ENCODE measurements at places on chromosomes 11 and 22. TPM values are rescaled to one million over a fixed set of nuclear protein-coding genes. Genes with fewer than 3 reads are reported as not detected.

OOSP2 gene
- total RNA-seq = not detected

GRCh38 chr11:59705294-59705693 lies 8.4 kb downstream of the OR10V1 start:
- H3K4me3 ChIP-seq = no peak overlapping the region
- H3K36me3 ChIP-seq = no peaks in the 10 kb centered on the region
- H3K4me1 ChIP-seq = no peaks in the 10 kb centered on the region
- H3K27me3 ChIP-seq = no peaks in the 10 kb centered on the region

GRCh38 chr11:126725043-126725442 lies 275.5 kb downstream of the KIRREL3 start:
- no peaks in the 10 kb centered on the region for H3K36me3 ChIP-seq
- H3K27me3 ChIP-seq = peaks cover 3% of the 10 kb centered on the region
- DNase-seq = no peak
- no peak overlapping the region for H3K27ac ChIP-seq
- peaks cover 14% of the 10 kb centered on the region for H3K4me1 ChIP-seq

NXPE2 gene
- total RNA-seq = 0.18 TPM

PDE2A gene
- 10.7 TPM for total RNA-seq

MS4A4A gene
- 10.3 TPM for total RNA-seq

SCGB1C1 gene
- total RNA-seq = not detected

- H3K4me3 ChIP-seq = no peak overlapping the region
- H3K27me3 ChIP-seq = no peaks in the 10 kb centered on the region
- peak; percentile 40 for DNase-seq
- peaks cover 2% of the 10 kb centered on the region for H3K36me3 ChIP-seq
Measured at GRCh38 chr11:125262194-125262829, 97.8 kb downstream of the PKNOX2 start.

GRCh38 chr22:47891609-47892008 lies 1129.2 kb downstream of the TBC1D22A start:
- no peaks in the 10 kb centered on the region for H3K4me1 ChIP-seq
- no peak overlapping the region for H3K27ac ChIP-seq
- no peak overlapping the region for H3K4me3 ChIP-seq
- no peak for DNase-seq
- H3K27me3 ChIP-seq = no peaks in the 10 kb centered on the region

CAVIN3 gene
- 43.5 TPM for total RNA-seq

- H3K36me3 ChIP-seq = peaks cover 8% of the 10 kb centered on the region
- peaks cover 18% of the 10 kb centered on the region for H3K27me3 ChIP-seq
- H3K4me3 ChIP-seq = peak overlapping the region; percentile 94
Measured at GRCh38 chr11:33773404-33773986, 825 bp downstream of the FBXO3 start.

DNA sequence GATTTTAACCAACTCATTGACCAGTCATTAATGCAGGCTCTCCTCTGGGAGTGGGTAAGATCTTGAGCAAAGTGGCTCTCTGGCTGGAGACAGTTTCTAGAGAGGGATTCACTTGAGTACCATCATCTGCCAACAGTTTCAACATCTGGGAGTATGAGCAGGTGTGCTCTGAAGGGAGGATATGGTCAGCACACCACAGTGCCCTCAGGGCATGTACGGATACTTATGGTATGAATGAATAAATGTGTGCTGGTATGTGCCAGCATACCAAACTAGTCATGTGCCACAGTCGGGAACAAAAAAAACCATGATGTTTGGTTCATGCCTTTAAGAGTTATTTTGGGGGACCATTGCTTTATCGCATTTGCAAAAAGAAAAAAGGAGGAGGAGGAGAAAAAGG lies 1197.5 kb upstream of the TENM4 start:
- no peak overlapping the region for H3K27ac ChIP-seq
- no peak overlapping the region for H3K4me3 ChIP-seq
- no peak for DNase-seq

- H3K27ac ChIP-seq = peak overlapping the region; percentile 47
- H3K4me1 ChIP-seq = peaks cover 21% of the 10 kb centered on the region
- peak overlapping the region; percentile 82 for H3K4me3 ChIP-seq
- DNase-seq = no peak
- H3K27me3 ChIP-seq = peaks cover 2% of the 10 kb centered on the region
Measured at GRCh38 chr11:70397336-70397982, 870 bp upstream of the CTTN start.

GPHA2 gene
- not detected for total RNA-seq

- DNase-seq = peak; percentile 46
- peaks cover 51% of the 10 kb centered on the region for H3K4me1 ChIP-seq
- peak overlapping the region; percentile 66 for H3K4me3 ChIP-seq
- H3K27me3 ChIP-seq = peaks cover 76% of the 10 kb centered on the region
- peak overlapping the region; percentile 29 for H3K27ac ChIP-seq
Measured at GRCh38 chr11:10305262-10305963, 540 bp downstream of the ADM start.

- H3K36me3 ChIP-seq = no peaks in the 10 kb centered on the region
- DNase-seq = peak; percentile 25
- no peak overlapping the region for H3K4me3 ChIP-seq
- no peak overlapping the region for H3K27ac ChIP-seq
- peaks cover 4% of the 10 kb centered on the region for H3K4me1 ChIP-seq
Measured at GRCh38 chr11:122850076-122850631, 11.9 kb downstream of the CRTAM start.
